ENCODE measurements at places on chromosomes 11 and 22.

DNA sequence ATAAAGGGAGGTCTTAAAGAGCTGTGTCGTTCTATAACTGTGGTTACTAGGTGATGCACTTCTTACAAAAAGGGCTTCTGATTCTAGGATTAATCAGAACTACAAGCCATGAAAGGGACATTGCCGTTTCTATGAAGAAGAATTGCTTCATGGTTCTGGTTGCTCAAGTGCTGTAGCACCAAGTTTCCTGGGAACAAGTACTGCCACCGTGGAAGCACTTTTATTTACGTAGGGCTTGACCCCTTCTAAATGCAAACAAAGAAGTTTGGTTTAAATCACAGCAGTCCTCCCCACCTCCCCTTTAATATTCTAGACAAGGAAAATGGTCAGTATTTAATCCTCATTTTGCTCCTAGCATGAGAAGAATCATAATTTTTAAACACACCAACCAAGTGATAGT, 9.8 kb downstream of the YAP1 start:
- DNase-seq: no peak

DNA sequence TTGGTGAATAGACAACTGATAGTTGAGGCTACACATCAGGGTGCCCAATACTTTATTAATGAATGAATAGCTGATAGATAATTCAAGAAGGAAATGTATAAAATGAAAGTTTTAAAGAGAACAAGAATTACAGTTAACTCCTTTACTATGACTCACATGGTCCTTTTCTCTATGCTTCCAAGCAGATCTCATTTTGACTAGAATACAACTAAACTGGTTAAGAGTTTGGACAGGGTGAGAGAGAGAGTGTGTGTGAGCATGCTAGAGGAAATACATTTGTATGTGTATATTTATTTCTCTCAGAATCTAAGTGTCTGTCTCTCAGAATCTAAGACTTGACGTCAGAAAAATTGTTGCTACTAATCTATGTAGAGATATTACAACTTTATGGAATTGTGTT, 66.7 kb downstream of the SIK2 start:
- no peak for DNase-seq

DNA sequence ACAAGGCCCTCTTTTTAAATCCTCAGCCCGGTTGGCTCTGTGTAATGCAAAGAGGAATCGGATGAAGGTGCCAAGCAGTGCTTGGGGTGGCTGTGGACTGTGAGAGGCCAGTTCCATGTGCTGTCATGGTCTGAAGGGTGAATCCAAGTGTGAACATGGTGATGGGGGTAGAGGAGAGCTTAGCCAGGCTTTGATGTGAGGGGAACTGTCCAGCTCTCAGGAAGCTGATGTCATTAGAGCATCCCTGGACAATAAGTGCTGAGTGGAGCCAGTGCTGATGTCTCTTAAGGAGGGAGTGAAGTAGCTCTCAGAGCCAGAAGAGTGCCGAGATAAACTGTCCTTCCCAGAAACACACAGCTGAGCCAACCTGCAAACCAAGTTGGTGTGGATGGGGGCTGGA, 53.6 kb downstream of the NAV2 start:
- no peak for DNase-seq

GRCh38 chr11:116558504-116559211, 214.1 kb downstream of the BUD13 start:
- DNase-seq: no peak

DNA sequence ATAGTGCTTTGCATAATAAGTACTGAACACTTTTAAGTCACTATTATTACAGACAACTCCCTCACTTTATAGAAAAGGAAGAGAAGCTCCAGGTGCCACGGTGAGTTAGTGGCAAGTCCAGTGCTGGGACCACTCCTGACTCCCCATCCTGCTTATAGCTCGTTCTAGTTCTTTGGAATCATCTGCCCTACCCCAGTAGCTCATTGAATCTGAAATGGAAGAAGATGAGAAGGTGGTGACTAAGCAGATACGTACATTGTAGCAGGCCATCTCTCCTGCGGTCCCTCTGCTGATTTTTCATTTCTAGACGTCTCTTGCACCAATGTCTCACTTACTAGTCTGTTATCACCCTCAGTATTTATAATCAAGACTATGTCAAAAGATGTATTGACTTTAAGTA, 21.6 kb downstream of the MMP20 start:
- DNase-seq: no peak

DNA sequence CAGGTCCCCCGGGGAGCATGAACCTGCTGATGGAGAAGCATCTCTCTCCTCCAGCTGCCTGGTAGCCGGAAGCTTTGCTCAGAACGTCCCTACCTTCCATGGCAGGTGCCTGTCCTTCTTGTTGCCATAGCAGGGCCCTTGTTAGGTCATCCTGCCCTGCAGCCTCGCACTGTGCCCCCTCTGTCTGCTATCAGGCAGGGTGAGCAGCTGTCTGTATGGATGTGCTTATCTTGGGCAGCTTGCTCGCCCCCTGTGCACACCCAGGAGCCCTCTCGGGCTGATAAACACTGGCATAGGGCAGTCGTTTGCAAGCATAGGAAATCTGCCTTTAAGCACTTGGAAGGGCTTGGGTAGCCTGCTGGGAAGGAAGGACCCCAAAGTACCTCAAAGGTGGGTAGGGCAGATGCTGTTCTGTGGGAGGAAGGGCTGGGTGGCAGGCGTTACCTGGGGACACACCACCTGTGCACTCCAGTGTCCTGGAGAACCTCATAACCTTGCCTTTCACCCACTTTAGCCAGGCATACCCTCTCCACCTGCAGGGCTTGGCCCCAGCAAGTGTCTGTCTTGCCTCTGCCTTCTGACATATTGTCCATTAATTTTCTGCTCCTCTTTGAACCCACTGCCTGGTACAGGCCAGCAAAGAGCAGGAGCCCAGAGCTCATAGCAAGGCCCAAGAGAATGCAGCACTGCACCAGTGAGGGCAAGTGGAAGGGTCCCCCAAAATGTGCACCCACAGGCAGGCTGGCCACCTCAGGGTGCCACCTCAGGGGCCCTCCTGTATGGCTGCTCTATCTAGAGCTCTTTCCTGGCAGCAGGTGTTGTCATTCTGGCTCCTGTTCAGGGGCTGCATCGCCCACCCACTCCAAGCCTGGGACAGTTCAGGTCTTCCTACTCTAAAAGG, 8.0 kb upstream of the COMT start:
- DNase-seq: no peak

DNA sequence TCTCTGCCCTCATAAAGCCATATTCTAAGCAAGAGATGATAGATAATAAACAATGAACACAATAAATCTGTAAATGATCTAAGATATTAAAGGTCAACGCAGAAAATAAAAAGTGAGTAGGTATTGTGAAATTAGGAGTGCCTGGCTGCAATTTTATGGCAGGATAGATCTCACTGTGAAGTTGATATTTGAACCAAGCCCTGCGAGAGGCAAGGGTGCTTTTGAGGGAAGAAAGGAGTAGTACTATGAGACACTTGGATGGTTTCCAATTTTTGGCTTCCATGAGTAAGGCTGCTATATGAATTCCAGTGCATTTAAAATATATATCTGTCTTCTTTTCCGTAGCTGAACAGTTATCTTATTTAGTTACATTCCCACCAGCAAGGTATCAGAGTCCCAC, 720.0 kb upstream of the CNTN5 start:
- DNase-seq: no peak

- DNase-seq: no peak
These were observed 21.0 kb downstream of the TNRC6B start for GRCh38 chr22:40198733-40199132.

GRCh38 chr11:65124480-65125196, 2.5 kb downstream of the MRPL49 start:
- no peak for DNase-seq

DNA sequence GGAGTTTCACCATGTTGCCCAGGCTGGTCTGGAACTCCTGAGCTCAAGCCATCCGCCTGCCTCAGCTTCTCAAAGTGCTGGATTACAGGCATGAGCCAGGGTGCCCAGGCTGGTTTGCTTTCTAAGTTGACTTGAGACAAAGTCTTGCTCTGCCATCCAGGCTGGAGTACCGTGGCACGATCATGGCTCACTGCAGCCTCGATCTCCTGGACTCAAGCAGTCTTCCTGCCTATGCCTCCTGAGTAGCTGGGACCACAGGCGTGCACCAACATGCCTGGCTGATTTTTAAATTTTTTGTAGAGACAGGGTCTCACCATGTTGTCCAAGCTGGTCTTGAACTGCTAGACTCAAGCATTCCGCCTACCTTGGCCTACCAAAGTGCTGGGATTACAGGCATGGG, 31.0 kb downstream of the SNU13 start:
- no peak for DNase-seq

DNA sequence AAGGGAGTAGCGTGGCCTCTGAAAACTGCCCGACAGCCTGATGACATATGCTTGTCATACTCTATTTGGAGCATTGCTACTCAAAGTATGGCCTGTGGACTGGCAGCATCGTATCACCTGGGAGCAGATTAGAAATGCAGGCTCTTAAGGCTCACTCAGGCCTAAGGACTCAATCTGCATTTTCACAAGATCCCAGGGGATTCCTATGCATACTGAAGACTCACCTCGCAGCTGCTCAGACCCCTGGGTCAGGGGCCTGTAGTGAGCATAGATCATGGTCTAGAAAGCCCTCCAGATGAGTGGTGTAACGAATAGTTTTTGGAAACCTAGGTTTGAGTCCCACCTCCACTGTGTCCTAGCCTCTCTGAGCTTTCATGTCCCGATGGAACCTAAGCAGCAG, 126.3 kb downstream of the FEZ1 start:
- DNase-seq: no peak

DNA sequence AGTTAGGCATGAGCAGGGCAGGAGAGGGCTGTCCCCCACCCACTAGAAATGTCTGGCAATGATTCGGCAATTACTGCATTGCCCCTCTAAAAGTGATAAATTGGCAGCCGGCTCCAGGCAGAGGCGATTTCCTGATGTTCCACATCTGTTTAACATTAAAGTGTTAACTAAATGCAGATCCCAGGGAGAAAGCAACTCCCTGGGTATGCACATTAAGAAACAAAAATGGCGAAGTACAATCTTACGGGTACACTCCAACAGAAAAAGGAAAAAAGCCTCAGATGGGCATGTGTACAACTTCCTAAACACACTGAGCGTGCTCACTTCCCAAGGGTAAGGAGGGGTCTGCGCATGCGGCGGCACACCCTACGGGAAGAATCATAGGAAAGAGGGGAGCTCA, 314.4 kb downstream of the CASP12 start:
- no peak for DNase-seq

DNA sequence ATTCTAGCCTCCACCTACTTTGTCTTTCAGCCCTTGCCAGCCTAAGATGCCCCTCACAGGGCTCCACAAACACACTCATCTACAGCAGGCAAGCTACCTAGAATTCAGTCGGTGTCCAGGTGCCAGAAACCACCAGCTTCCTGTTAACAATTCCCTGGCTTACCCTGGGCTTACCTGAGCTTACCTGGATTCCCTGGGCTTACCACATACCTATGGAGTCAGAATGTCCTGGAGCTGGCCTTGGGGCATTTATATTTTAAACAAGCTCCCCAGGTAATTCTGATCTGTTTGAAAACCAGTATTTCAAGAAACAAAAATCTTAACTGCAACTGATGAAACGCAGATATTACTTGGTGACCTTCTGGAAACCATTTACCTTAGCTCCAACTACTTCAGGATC, 123.6 kb downstream of the SLC1A2 start:
- no peak for DNase-seq
